Right renal pelvis (tissue), 4 donors: ENCODE measurements at places on chromosomes 2 and 18.

- no peak for DNase-seq
Measured at GRCh38 chr2:132670496-132671150, 618 bp upstream of the LYPD1 start.

DNA sequence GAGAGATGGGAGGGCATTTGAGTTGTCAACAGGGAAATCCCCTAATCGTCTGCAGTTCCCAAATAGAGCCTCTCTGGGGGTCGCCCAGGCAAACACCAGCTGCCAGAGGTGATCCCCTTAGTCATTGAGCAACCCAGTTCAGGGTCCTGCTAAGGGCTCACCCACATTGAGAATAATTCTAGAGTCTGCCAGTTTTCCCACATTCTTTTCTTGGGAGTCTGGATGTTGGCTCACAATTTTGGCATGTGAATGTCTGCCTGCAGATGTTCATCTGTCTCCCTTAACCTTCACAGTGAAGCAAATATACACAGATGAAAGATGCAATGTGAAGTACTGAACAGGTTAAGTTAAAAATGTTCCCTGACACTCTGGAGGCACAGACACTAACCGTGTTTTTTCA is 11.4 kb upstream of the SMIM21 start:
- DNase-seq, result no peak

GRCh38 chr18:63100630-63101055 is 218.9 kb downstream of the BCL2 start:
- no peak for DNase-seq

GRCh38 chr2:25851740-25852503 is 26.4 kb downstream of the ASXL2 start:
- DNase-seq, result peak; percentile 22

DNA sequence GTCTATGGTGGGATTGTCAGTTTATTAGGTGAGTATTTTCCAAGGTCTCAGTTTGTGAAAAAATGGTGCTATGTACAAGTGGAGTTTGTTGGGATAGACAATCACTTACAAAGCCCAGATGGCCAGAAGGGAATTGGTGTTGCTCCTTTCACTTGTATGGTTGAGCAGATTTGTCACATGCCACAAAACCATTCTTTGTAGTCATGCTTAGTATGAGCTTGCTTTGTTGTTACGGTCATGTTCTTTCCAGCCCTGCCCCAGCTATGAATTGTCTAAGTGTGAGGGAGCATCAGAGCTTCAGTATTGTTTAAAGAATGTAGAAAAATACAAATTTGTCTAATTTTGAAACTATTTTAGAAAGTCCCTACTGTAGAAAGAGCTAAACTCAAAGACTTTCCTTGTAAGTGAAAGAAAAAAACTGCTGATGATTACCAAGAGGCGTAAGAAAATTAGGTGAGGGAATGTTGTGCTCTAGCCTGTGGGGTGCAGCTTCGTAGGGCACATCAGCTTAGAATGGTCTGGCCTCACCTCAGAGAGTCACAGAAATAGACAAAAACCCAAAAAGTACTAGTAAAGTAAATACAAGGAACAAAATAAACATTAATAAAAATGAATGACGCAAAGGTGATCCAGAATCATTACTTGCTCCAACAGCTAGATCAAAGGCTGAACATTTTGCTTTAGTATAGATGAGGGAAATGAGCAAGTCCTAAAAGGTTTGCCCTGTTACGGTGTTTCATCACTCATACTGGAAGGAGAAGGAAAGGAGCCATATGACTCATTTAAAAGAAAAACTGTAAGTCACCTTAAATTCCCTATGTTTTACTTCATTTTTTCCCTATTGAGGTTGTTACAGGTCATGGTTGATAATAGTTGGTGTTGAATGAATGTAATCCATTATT is 9.2 kb downstream of the TGIF1 start:
- DNase-seq, result no peak

- DNase-seq, result no peak
Measured at GRCh38 chr18:44128365-44128764, 552.3 kb upstream of the SETBP1 start.

DNA sequence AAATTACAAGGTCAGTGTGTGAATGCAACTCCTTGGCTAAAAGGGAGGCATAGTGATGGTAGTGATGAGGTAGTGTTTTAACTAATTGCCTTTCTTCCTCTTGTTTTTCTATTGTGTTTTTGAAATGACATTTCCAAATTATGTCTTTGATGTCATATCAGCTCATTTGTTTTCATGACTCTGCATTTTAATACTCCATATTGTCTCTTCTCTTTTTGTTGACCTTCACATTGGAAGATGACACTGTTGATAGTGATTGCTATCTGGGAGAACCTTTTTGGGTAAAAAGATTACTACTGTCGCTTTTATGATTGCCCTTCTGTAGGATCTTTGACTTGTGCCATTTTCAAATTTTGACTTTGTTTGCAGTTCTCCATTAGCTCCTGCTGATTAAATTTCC is 3.0 kb downstream of the GIGYF2 start:
- no peak for DNase-seq

DNA sequence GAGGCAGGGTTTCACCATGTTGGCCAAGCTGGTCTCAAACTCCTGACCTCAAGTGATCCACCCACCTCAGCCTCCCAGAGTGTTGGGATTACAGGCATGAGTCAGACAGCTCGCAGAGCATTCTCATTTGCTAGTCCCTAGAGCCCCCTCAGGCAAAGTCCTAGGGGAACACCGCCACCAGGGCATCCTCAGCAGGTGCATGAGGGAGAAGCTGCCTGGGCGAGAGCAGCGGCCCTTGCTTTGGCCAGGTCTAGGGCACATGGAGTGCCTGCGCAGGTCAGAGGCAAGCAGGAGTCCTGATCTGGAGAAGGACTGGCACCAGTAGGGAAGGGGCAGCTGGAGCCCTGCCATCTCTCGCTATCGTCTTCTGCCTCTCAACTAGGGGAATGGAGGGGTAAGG is 32.4 kb downstream of the NGEF start:
- no peak for DNase-seq

GRCh38 chr2:164009756-164010337 is 274.0 kb upstream of the FIGN start:
- no peak for DNase-seq

DNA sequence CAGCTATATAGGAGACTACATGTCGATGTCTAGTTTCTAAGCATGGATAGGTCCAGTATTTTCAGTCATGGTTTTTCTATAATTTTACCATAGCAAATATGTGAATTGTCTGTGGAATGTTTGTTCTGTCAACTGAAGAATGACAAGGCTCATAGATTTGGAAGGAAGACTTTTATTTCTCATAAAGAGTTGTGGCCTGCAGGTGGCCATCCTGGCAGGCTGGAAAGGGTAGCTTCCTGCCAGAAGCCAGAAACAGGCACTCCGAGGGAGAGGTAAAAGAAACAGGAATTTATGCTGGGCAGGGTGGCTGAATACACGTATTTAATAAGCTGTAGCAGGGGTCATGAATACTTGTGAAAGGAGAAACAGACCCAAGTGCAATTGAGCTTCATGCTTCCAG is 182.1 kb downstream of the PARD3B start:
- DNase-seq, result no peak

GRCh38 chr2:159155320-159155719 is 131.2 kb downstream of the WDSUB1 start:
- DNase-seq, result no peak

- DNase-seq, result no peak
Measured at GRCh38 chr2:170895023-170895757, 33.9 kb upstream of the GORASP2 start.

DNA sequence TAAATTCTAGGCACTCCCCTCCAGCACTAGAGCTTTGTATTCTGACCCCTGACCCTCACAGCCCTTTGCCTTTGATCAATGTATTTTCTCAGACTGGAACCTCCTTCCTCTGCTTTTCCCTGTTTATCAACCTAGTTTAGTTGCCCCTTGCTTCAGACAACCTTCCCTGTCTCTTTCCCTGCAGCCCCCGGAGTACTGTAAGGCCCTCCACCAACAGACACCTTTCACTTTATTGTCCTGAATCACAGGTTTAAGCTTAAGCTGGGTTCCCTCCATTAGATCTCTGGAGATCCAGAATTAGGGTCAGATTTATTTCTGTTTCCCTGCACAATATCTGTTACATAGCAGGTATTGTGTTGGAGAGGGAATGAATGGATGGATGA is 140.2 kb downstream of the DDX1 start:
- no peak for DNase-seq

GRCh38 chr2:219228041-219228910 is 1.2 kb downstream of the ATG9A start:
- DNase-seq, result no peak

DNA sequence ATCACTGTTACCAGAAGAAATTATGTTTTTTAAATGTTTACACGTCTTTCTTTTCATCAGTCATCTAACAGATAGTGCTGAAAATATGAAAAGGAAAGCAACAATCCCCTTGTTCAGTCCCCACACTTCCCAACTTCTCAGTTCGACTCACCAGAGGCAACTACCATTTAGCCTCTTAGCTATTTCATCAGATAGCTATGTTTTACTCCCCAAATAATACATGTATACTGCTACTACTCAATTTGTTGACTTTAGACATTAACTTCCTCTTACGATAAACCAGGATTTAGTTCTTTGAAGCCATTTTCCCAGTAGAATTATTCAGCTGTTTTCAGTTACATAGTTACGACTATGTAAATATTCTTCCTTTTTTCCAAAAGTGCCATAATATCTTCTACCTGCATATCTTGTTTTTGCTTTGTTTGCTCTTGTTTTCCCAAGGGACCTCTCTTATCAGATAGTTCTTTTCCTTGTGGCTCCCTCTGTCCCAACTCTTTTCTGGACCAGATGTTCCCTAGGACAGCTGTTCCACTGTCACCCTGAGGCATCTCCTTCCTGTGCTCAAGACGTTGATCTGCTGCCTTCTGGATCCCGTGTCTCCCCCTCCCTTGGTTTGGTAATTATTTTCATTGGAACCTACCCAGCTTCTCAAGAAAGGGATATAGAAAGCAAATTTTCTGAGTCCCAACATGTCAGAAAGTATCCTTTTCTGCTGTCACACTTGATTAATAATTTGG is 289.3 kb upstream of the TANK start:
- DNase-seq, result no peak

- no peak for DNase-seq
Measured at GRCh38 chr2:64626963-64627760, 26.6 kb downstream of the SERTAD2 start.

- no peak for DNase-seq
Measured at GRCh38 chr2:201947287-201947686, 86.4 kb upstream of the FZD7 start.

DNA sequence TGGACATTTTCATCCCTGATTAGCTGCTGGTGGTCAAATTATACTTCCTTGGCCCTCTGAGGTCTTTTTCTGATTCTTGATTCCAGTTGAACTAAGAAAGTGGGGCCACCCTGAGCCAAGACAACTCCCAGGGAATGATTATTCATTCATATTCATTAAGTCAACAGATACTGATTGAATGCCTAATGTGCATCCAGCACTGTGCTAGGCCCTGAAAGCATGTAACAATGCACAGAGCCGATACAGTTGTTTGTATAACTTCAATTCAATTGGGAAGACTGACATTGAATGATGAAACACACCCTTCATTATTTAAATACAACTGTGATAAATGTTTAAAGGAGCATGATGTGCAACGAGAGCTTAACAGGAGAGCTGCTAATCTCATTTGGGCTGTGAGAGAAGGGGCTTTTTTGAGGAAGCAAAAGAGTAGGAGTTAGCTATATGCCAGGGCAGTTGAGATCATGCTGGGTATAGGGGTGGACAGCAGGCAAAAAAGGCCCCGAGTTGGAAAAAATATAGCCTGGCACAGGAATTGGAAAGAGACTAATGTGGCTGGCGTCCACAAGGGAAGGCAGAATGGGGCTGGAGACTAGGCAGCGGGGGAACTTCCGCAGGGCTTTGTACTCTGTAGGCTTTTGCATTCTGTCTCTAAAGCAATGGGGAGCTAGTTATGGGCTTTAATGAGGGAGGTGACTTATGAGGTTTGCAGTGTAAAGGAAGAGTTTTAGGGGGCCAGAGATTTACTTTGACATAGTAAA is 57.2 kb upstream of the ACVR1 start:
- no peak for DNase-seq

GRCh38 chr2:71944806-71945602 is 202.7 kb downstream of the CYP26B1 start:
- DNase-seq, result no peak

DNA sequence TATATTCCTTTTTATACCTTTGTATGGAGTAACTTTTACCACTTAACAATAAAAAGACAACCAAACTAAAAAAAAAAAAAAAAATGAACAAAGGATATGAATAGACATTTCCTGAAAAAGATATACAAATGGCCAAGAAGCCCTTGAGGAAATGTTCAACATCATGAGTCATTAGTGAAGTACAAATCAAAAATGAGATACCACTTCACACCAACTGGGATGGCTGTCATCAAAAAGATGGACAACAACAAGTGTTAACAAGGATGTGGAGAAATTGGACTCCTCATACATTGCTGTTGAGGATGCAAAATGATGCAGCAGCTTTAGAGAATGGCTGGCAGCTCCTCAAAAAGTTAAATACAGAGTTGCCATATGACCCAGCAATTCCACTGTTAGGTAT is 22.6 kb upstream of the SCYGR2 start:
- DNase-seq, result no peak

- DNase-seq, result no peak
Measured at GRCh38 chr2:83782122-83782521, 677.0 kb downstream of the SUCLG1 start.

- DNase-seq, result no peak
Measured at GRCh38 chr2:241309684-241310117, 5.8 kb downstream of the HDLBP start.

GRCh38 chr2:215036314-215036713 is 102.1 kb downstream of the ABCA12 start:
- no peak for DNase-seq

DNA sequence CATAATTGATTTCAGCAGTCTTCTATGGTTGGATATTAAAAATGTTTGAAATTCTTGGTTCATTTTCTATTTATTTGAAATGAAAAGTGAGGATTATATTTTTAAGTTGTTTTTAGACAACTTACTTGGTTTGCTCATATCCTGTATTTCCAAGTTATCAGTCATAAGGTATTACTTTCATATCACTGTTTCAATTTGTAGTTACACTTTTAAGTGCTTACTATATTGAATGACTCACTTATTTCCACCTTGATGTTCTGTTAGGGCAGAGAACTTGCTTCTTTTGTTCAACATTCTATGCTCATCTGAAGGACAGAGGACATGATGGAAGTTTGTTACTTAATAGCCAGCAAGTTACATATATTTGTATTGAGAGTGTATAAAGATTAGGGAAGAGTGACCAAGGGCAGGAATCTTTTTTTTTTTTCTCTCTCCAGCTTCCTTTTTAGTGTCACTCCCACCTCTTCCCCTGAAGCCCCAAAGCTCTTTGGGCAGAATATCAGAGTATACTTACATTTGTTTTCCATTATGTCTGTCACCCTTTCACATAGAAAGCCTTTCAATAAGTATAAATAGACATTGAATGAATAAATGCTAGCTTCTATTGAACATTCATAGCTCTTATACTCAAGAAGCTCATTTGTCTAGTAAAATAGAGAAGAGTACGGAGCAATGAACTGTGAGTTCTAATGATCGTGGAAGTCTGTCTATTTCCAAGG is 28.1 kb downstream of the PIK3C3 start:
- no peak for DNase-seq

DNA sequence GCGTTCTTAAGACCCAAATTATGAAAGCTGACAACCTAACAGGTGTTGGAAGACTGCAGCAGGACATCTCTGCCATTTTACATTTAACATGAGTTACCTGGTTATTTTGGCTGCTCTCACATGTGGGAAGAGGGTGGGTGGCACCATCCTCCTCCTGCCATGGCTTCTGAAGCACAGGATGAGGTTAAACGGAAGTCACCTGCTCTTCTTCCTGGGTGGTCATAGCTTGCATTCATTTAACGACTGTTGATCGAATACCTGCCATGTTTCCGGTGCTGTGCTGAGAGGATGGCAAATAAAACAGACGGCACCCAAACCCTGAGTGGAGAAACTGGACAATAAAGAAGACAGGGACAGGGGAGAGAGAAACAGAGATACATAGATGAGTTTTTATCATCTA is 118.0 kb downstream of the RHBDD1 start:
- no peak for DNase-seq
